ENCODE measurements at places on chromosomes 7 and 10. TPM values are rescaled to one million over a fixed set of nuclear protein-coding genes. Genes with fewer than 3 reads are reported as not detected.
A peak's percentile ranks its signal among the peaks of the same experiment; 100 is the strongest.

- no peak for DNase-seq
Observed at GRCh38 chr7:142910031-142910433, 23.5 kb downstream of the TRPV5 start.

GRCh38 chr7:8638076-8638475 lies 204.7 kb downstream of the NXPH1 start:
- DNase-seq, result no peak

- DNase-seq, result no peak
Observed at GRCh38 chr10:112260831-112261230, 22.4 kb upstream of the TECTB start.

The TRIM74 gene
- total RNA-seq, result 0.63 TPM

GRCh38 chr7:47890125-47890524 lies 58.1 kb downstream of the PKD1L1 start:
- no peak for DNase-seq

DNA sequence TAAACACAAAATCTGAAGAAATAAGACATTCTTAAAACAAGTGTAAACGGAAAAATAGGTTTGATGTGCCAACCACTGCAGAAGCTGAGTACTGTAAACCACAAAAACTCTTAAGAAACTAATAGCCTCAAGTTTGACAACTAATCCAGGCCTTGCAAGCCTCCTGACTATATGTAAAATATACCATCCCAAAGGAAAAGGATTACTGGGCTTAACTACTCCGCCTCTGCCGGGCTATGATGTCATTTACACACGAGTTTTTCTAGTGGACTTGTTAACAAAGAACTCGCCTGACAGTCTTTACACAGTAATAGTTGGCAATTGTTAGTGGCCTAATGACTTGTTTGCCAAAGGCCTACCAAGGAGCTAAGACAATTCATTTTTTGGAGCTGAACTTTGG lies 2.1 kb downstream of the KIF5B start:
- no peak for DNase-seq

The CFAP58 gene
- total RNA-seq, result 0.07 TPM

DNA sequence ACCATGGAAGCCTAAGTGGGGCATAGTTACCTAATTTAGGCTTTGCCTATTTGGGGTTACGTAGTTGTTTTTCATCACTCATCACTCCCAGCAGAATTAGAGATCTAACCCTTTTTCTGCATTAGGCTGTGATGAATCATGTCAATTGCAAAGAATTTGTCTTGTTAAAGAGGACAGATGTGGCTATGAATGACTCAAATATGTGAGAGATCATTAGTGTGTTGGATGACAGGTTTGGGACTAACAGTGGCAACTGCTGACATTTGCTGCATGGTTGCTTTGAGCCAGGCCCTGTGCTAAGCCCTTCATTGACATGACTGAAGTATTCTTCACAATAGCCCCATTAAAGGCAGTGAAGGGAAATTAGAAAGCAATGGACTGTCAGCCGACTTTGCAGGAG lies 83.4 kb upstream of the BMPER start:
- no peak for DNase-seq

The SYCE1 gene
- total RNA-seq, result 1.6 TPM

DNA sequence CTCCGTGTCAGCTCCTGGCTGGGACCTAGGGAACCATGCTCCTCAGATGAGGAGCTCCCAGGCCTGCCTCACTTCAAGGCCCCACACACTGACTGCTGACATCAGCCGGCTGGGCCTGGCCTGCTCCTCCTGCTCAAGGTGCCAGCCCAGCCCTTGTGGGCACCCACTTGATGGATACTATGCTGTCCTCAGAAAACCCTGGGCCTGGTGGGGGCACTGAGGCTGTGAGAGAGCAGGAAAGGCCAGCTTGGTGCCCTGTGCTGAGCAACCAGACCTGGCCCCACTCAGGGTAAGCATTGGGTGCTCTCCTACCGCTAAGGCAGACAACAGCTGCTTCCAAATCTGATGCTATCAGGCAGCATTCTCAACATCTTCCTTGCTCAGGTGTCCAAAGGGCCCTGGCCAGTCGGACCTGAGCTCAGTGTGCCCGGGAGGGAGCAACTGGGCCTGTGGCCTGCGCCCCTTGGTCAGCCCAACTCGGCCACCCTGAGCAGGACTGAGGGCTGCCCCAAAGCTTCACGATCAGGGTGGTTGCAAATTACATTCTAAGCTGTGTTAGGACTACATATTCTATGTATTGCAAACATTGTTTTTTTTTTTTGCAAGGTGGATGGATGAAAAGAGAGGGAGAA lies 21.9 kb upstream of the ANTXRL start:
- no peak for DNase-seq

- no peak for DNase-seq
Observed at GRCh38 chr7:37660614-37661013, 23.0 kb upstream of the GPR141 start.

The DEPP1 gene
- 0.11 TPM for total RNA-seq

DNA sequence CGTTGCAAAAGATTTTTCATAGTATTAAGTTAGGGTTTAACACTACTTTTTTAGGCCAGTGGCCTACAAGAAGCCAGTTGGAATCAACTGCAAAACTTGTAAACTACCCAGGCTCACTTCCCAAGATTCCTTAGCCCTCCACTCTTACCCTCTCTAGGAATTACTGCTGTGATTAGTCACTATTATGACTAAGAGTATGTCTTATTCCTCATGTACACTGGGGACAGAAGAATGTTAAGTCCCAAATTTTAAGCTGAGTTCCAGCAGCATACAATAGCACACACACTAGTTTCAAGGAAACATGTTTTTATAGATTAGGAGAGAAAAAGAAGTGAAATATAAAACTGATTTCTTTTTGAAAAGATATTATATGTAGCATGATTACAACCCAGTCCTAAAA lies 42.8 kb downstream of the FBXL13 start:
- DNase-seq, result no peak

- no peak for DNase-seq
Observed at GRCh38 chr7:21364801-21365271, 63.0 kb upstream of the SP4 start.

The CALCR gene
- total RNA-seq, result not detected

DNA sequence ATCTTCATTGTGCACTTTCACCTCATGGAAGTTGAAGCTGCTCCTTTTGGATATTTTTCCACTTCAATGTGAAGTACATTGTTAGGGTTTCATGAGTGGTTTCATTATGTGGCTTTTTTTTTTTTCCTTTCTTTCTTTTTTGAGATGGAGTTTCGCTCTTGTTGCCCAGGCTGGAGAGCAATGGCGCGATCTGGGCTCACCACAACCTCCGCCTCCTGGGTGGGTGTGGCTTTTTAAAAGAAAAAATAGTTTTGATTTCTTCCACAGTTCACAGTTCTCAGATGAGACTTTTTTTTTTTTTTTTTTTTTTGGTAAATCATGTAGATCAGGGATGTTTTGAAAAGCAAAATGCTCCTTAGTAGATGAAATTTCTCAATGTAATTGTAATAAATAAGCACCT lies 652.3 kb upstream of the ANKRD30A start:
- DNase-seq, result no peak

The JCAD gene
- 0.04 TPM for total RNA-seq

The ZNF273 gene
- 6.8 TPM for total RNA-seq

GRCh38 chr10:10630281-10630680 lies 387.4 kb upstream of the CELF2 start:
- no peak for DNase-seq

The USP54 gene
- 10.5 TPM for total RNA-seq

The FAM25G gene
- not detected for total RNA-seq

The HACD1 gene
- 1.9 TPM for total RNA-seq

DNA sequence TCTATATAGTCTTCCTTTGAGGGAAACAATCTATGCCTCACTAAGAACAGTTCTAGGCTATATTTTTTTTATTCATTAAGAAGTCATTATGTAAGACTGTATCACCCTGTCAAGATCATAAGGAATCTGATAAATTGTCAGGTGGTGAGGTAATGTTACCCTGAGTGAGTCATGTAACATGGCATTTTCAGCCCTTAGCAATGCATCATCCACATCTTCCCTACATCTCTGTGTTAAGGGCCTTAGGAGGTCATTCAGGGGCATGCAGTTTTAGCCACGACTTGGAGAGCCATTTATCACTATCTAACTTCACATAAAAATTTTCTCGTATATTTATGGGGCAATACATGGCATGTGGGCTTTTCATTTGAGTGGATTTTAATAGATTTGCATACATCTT lies 924.5 kb upstream of the MBL2 start:
- DNase-seq, result no peak

- DNase-seq, result no peak
Observed at GRCh38 chr7:118184565-118184940, 589 bp downstream of the LSM8 start.

GRCh38 chr10:132704008-132704814 lies 81.7 kb downstream of the NKX6-2 start:
- no peak for DNase-seq

GRCh38 chr10:71562904-71563303 lies 156.7 kb downstream of the C10orf105 start:
- no peak for DNase-seq

- DNase-seq, result no peak
Observed at GRCh38 chr10:128087146-128087883, 38.9 kb downstream of the MKI67 start.

The SLC16A9 gene
- 0.31 TPM for total RNA-seq

DNA sequence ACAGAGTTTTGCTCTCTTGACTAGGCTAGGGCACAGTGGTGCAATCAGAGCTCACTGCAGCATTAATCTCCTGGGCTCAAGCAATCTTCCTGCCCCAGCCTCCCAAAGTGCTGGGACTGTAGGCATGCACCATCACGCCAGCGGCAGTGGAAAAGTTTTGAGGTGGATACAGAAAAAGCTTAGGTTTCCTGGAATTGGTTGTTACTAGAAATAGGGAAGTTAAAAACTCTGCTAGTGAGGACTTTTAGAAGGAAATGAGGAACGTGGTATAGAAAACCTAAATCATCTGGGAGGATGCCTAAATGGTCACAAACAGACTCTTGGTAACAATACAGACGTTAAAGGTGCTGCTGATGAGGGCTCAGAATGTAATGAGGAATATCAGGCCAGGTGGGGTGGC lies 10.9 kb upstream of the SNX8 start:
- no peak for DNase-seq

GRCh38 chr10:80283119-80283518 lies 6.3 kb downstream of the MAT1A start:
- DNase-seq, result no peak

- DNase-seq, result no peak
Observed at GRCh38 chr7:68971634-68972340, 626.5 kb upstream of the AUTS2 start.

DNA sequence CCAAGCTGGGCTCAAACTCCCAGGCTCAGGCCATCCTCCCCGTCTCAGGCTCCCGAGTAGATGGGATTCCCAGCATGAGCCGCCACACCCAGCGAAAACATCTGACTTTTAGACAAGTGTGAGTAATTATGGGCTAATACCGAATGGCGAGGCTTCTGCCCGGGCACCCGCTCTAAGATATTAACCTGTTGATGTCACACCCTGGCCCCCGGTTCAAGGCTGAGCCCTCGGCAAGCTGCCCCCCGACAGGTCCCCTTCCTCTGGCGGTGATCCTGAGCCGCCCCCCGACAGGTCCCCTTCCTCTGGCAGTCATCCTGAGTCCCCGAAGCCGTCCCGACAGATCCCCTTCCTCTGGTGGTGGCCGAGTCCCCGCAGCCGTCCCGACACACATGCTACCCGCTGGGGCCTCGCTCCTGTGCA lies 5.2 kb downstream of the PSMG3 start:
- peak; percentile 38 for DNase-seq

DNA sequence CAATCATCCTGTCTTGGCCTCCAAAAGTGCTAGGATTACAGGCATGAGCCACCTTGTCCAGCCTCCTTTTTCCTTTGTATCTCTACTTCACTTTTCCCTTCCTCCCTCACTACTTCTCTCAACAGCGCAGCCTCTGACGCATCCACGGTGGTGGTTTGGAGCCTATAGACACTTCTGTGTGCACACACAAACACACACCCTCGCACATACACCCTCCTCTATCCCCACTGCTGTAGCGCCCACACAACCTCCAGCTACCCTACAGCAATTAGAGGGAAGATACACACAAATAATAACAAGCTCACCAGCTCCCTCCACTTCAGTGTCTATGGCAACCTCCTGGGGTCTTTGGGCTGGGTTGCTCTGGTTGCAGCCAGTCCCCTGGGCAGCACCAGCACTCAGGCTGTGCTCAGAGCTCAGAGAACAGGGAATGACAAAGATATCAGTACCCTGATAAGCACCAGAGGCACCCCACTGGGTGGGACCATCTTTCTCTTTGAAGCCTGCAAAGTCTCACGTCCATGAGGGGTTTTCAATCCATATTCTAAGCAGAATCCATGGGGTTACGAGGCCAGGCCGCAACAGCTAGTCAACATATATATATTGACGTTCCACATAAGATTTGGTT lies 3.3 kb upstream of the CAMK2G start:
- DNase-seq, result no peak

DNA sequence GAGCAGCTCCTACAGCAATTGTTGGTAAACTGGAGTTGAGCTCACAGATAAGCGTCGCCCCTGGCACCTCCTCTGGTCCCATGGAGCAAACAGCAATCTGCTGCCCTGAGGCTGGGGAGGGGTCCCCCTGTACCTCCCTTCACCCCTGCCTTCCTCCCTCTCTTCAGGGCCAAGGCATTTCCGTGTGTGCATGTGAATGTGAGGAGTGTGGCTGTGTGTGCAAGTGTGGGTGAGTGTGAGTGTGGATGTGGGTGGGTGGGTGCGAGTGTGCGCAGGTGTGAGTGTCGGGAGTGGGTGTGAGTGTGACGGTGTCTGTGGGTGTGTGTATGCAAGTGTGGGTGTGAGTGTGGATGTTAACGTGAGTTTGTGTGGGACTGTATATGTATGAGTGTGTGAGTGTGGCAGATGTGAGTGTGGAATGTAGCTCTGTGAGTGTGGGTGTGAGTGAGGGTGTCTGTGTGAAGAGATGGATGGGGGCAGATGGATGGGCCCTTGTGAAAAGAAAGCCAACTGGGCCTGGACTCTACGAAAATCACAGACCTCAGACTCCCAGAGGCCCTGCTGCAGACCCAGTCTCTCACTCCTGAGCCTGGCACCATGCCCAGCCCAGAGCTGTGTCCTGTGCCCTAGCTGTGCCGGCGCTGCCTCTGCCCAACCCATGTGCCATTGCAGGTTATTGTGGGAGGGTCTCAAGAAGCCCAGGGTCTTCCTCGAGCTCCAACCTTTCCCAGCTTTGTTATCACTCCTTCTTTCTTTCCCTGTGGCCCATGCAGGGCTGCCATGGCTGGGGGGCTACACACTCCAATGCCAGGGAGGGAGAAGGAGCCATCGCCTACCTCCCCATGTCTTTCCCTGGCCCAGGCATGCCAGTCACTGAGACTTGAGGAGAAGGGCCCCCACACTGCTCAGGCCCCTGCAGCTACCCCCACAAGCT lies 73.9 kb downstream of the GRID1 start:
- DNase-seq, result no peak

The CTAGE15 gene
- total RNA-seq, result not detected

The TBC1D12 gene
- total RNA-seq, result 0.46 TPM

The DNAH11 gene
- 0.02 TPM for total RNA-seq

DNA sequence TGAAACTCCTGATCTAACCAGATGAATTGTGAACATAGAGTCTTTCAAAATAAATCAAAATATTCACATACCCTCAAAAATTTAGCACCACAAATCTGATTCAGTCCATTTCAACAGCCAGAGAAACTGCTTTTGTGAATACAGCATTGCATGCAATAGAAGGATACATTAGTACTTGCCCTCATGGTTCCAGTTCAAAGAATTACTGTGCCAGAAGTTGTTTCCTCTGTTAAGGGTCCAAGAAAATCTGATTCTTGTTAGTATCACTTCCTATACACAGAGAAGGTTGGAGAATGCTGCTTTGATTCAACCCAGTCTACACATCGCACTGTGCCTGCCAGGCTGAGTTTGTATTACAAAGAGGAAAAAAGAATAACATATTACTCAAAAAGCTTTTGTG lies 115.6 kb downstream of the TFEC start:
- DNase-seq, result no peak

Measured in CD8-positive, alpha-beta memory T cell (primary cell).